Stimulated activated CD4-positive, alpha-beta T cell treated with anti-CD3 and anti-CD28 coated beads, Interleukin-1b, Interleukin-23, amount 100 ng/mL, for 48 hours (primary cell): ENCODE measurements at places on chromosomes 4 and X.

DNA sequence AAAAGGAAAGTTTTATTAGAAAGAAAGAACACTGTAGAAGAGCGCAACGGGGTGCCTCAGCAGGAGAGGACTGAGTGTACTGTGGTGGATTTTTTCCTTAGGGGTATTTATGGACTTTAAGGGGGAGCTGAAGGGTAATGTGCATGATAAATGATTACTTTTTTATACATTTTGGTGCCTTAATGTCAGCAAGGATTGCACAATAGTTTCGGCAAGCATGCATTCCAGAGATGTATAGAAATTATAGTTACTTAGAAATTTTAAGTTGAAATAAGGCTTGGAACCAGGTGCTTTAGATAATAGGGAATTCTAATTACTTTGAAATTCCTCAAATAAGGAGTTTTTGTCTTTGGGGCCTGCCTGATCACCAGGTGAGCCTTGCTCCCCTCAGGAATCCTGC, 30.5 kb upstream of the SERPINA7 start:
- DNase-seq, result no peak

DNA sequence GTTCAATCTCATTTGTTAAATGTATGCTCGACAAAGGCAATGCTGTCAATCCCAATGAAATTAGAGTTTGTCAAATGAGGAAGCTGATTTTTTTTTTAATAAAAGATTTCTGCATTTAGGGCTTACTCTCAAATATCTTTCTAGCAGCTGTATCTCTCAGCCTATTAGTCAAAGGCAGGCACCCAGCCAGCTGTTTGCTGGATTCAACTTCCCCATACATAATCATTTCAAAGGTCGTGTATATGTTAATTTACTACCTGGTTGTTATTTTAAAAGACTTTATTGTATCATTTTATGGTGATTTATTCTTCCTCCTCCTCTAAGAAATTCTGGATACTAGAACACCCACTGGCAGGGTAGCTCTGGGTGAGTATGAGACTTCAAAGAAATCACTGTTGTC, 27.1 kb downstream of the RAI2 start:
- DNase-seq, result no peak

DNA sequence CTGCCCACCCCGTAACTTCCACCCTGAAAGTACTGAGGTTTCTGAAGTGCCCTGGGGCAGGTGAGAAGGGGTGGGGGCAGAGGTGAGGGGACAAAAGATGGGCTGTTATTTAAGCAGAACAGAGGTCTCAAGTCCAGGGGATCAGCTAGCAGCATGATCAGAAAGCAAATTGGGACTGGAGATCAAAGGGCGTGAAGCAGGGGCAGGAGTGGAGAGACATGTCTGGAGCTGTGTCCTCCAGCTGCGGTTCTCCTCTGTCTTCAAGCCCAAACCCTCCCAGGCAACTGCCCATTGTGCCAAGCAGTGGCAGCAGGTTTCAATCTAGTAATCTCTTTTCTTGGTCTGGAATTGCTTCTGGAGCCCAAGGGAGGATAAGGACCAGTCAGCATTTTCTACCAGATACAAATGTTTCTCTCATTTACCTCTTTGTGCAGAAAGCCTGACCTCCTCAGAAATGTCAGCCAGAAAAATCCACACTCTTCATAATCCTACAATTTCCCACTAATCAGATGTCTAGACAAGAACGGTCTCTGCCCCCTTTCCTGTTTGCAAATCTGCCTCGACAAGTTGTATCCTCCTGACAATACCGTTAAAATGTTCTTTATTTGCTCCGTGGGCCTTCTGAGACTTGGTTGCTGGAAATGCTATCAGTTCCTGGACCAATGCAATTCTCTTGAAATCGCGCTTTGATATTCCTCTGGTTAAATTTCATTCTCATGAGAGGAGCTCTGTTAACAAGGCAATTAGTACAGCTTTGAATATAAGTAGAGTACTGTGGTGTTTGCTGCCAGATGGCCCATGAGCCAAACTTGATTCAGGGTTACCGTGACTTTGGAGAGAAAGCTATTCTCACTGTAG, 23.2 kb upstream of the RASL11B start:
- no peak for DNase-seq

DNA sequence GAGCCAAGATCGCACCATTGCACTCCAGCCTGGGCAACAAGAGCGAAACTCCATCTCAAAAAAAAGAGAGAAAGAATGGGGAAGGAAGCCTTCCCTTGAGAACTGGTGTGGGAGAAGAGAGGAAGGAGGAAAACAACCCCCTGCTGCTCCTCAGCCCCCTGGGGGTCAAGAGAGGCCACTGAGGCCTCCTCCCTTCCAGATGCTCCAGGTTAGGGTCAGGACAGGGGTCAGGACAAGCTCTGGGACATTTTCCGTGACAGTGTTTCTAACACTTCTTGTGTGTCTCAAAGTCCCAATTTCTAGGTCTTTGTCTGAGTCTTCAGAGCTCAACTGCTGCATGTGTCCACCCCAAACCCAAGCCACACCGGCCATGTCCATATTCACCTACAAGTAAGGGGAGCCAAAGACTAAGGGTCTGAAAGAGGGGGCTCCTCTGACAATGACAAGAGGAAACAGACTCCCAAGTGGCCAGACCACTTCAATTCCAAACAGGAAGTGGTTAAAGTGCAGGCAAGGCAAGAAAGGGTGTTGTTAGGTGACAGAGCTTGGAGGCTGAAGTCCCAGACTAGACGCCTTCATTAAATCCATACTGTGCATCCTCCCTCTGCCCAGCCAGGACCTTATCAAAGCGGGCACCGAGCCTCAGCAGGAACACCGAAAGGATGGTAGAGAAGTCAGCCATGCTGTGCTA, 8.3 kb downstream of the L1CAM start:
- DNase-seq, result no peak

DNA sequence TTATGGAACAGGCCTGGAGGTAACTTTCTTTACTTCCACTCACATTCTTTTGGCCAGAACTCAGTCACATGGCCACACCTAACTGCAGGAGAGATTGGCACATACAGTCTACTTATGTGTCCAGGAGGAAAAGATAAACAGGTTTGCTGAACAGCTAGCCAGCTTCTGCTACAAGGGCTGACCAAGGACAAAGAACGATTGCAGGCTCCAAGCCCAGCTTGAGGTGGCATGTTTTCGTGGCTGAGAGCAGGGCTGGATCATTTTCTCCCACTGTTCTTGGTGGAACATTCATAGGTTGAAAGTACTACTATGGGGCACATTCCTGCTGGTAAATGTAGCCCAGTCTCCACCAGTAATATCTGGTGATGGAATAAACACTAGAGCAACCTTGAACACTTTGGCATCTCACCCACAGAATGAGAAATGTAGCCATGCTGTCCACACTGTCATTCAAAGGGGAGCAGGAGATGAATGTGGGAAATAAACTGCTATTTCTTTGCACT, 28.2 kb downstream of the NHS start:
- no peak for DNase-seq

- no peak for DNase-seq
These were observed 303.7 kb downstream of the ARHGAP24 start for GRCh38 chr4:85778632-85779131.

GRCh38 chr4:158810487-158811215, 41.8 kb downstream of the FNIP2 start:
- DNase-seq, result no peak

GRCh38 chr4:29319663-29320340, 1400.4 kb upstream of the PCDH7 start:
- no peak for DNase-seq

GRCh38 chr4:23169608-23170311, 477.0 kb downstream of the GBA3 start:
- no peak for DNase-seq

GRCh38 chr4:94870146-94870545, 112.4 kb downstream of the BMPR1B start:
- DNase-seq, result no peak

- no peak for DNase-seq
These were observed 25.7 kb downstream of the SLC9B2 start for GRCh38 chr4:103050736-103051436.

DNA sequence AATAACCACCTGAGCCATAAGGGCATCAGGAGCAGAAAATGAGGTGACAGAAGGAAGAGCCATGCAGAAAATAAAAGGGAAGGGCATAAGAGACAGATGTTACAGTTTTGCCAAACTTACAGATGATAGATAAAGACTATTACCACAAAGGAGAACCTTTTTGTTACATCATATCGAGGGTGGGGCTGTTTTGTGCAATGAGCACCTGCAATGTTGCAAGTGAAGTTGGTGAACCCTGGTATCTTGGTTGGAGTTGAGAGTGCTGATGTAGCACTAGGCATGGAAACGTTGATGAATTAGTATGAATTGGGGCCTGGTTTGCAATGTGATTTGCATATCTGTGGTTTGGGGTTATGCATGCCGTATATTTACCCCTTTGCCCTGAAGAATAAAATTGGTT, 119.8 kb upstream of the TEX13D start:
- peak; percentile 27 for DNase-seq

GRCh38 chrX:123736333-123736921, 3.6 kb upstream of the THOC2 start:
- DNase-seq, result no peak

DNA sequence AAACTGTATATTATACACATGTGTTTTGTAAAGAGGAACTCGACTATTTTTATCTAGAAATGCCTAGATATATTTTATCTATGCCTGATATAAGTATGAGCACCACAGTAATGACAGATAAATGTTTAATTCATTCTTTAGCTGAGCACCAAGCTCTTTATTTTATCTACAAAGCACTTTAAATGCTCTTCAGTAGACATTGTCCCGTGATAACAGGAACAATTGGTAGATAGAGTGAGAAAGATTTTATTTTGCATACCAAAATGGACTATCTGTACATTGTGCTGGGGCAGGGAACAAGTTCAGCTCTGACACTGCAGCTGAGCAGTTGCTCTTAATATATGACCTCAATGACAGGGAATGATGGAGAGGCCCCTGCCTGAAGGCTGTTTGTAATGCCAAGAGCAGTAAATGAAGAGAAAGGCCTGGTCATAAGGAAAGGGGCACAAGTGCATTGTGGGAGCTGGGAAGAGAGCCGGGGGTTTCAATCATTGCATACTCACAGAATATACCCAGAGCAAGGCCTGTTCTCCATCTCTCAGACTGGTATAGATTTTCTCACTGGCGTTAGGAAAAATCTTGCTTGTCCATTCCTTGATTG, 57.3 kb downstream of the SEPTIN11 start:
- DNase-seq, result no peak

DNA sequence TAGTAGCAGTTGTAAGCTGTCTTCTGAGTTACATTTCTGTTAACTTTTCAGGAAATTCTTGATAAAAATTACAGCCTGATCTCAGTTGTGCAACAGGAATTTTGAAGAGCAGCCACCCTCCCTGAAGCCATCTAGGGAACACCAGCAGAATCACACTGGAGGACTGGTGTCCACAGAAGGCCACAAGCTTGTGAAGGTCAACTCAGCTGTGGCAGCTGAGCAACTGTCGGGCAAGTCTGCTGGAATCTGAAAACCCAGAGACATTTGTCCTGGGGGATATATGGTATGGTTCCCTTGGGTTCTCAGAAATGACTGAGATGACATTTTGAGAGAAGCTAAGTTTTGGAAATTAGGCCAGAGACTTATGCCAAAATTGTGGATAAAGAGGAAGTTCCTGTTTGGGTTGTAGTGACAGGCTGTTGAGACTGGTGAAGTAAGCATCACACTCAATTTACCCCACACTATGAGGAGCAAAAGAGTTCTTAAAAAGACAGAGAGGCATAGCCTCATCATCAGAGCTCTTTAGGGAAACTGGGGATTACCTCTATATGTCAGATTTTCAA, 78.1 kb upstream of the TNIP3 start:
- DNase-seq, result no peak

- DNase-seq, result no peak
These were observed 1644.4 kb downstream of the STIM2 start for GRCh38 chr4:28505064-28505463.
